ENCODE measurements at places on chromosomes 1 and 21. TPM values are rescaled to one million over a fixed set of nuclear protein-coding genes. Genes with fewer than 3 reads are reported as not detected.
A peak's percentile ranks its signal among the peaks of the same experiment; 100 is the strongest.

DNA sequence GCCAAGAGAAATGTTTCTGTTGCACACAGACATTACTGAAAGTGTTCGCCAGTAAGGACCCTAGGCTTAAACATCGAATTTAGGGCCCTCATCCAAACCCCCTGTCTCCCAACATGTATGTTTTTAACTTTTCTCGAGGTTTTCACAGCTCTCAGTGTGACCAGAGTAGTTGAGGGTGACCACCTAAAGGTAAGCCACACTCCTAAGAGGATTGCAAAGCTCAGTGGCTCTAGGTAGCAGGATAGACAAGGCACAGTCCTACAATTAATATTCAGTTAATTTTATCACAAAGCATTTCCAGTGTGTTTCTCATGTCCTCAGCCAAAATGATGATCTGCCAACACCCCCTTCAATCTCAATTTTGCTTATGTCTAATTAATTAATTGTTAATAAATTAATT is 695 bp upstream of the ALG14 start:
- peak overlapping the region; percentile 72 for H3K27ac ChIP-seq
- DNase-seq, result no peak
- peaks cover 4% of the 10 kb centered on the region for H3K27me3 ChIP-seq
- no peaks in the 10 kb centered on the region for H3K36me3 ChIP-seq
- peaks cover 10% of the 10 kb centered on the region for H3K4me1 ChIP-seq

Gene ETV3L
- total RNA-seq, result not detected

GRCh38 chr21:16125274-16125673 is 395.5 kb downstream of the USP25 start:
- no peaks in the 10 kb centered on the region for H3K4me1 ChIP-seq
- H3K36me3 ChIP-seq, result no peaks in the 10 kb centered on the region
- no peak overlapping the region for H3K27ac ChIP-seq
- H3K27me3 ChIP-seq, result no peaks in the 10 kb centered on the region
- H3K4me3 ChIP-seq, result no peak overlapping the region

GRCh38 chr1:111471012-111471411 is 2.8 kb upstream of the C1orf162 start:
- H3K27me3 ChIP-seq, result no peaks in the 10 kb centered on the region
- peaks cover 61% of the 10 kb centered on the region for H3K4me1 ChIP-seq
- peak; percentile 77 for DNase-seq
- H3K27ac ChIP-seq, result peak overlapping the region; percentile 79
- H3K4me3 ChIP-seq, result peak overlapping the region; percentile 15

Gene HSD17B7
- total RNA-seq, result 29.6 TPM

DNA sequence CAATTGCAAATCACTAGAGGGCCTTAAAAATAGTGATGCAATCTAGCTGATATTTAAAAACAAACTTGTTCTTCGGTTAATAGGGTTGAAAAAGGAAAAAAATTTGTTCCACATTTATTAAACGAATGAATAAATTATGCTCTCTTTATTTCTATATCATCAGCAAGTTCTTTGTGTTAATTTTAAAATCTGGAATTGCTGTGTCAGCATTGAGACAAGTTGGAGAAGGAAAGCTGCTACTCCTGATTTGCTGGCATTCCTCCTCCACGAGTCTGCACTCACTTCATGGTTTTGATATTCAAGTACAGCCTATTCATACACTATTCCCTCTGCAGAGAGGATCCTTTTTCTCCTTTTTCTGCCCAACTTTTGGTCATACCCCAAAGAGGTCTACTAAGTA is 117.6 kb downstream of the MRPL39 start:
- H3K27me3 ChIP-seq, result no peaks in the 10 kb centered on the region
- H3K4me3 ChIP-seq, result no peak overlapping the region
- H3K36me3 ChIP-seq, result no peaks in the 10 kb centered on the region
- no peak overlapping the region for H3K27ac ChIP-seq
- no peak for DNase-seq
- no peaks in the 10 kb centered on the region for H3K4me1 ChIP-seq

Gene PGLYRP4
- total RNA-seq, result not detected

Gene XCL2
- total RNA-seq, result 10.8 TPM

Gene ARMH1
- total RNA-seq, result 99.8 TPM

GRCh38 chr1:87094238-87094637 is 179.8 kb downstream of the HS2ST1 start:
- no peak for DNase-seq
- no peaks in the 10 kb centered on the region for H3K36me3 ChIP-seq
- H3K4me3 ChIP-seq, result no peak overlapping the region
- no peaks in the 10 kb centered on the region for H3K4me1 ChIP-seq

Gene MFSD2A
- 0.39 TPM for total RNA-seq

GRCh38 chr1:245001252-245001651 is 136.9 kb upstream of the HNRNPU start:
- no peaks in the 10 kb centered on the region for H3K4me1 ChIP-seq
- DNase-seq, result no peak
- H3K27ac ChIP-seq, result no peak overlapping the region
- no peaks in the 10 kb centered on the region for H3K36me3 ChIP-seq

Gene TMEM200B
- 0.12 TPM for total RNA-seq

- DNase-seq, result no peak
- H3K27ac ChIP-seq, result peak overlapping the region; percentile 28
- peaks cover 96% of the 10 kb centered on the region for H3K36me3 ChIP-seq
- H3K4me1 ChIP-seq, result peaks cover 15% of the 10 kb centered on the region
- no peak overlapping the region for H3K4me3 ChIP-seq
Observed at GRCh38 chr1:116389013-116389412, 16.0 kb downstream of the ATP1A1 start.
